HL-60 (cell line): ENCODE measurements at places on chromosomes 13 and 19.
A peak's percentile ranks its signal among the peaks of the same experiment; 100 is the strongest.

GRCh38 chr13:109858319-109858718, 71.9 kb upstream of the IRS2 start:
- DNase-seq = no peak

GRCh38 chr13:82717249-82717648, 1165.0 kb downstream of the SLITRK1 start:
- no peak for DNase-seq

- peak; percentile 97 for DNase-seq
Observed at GRCh38 chr19:4976401-4977298, 7.7 kb downstream of the KDM4B start.

- DNase-seq = no peak
Observed at GRCh38 chr13:42394711-42395085, 122.7 kb downstream of the AKAP11 start.

GRCh38 chr13:48562296-48563066, 29.6 kb upstream of the RCBTB2 start:
- DNase-seq = peak; percentile 89

DNA sequence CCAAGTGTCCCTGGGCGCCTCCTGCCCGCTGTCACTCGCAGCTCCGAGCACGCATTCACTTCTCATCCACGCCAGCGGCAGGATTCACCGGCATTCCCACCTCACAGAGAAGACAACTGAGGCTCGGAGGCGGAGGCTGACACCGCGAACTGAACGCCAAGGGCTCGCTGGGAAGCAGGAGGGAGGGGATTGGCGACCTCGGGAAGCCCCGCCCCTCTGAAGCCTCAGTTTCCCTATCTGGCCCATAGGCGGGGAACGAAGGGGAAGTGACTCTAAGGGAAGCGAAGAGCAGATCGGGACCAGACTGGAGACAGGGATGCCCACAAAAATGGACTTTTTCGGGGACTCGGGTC, 256 bp downstream of the MICOS13 start:
- DNase-seq = no peak

- DNase-seq = no peak
Observed at GRCh38 chr13:110713642-110713952, at the start of gene ING1. Gene ING1, plus strand, starts transcription at chr13:110713700. Its CDS starts 450 bp downstream, at chr13:110714150.
